ENCODE measurements at places on chromosomes 6 and 20.

DNA sequence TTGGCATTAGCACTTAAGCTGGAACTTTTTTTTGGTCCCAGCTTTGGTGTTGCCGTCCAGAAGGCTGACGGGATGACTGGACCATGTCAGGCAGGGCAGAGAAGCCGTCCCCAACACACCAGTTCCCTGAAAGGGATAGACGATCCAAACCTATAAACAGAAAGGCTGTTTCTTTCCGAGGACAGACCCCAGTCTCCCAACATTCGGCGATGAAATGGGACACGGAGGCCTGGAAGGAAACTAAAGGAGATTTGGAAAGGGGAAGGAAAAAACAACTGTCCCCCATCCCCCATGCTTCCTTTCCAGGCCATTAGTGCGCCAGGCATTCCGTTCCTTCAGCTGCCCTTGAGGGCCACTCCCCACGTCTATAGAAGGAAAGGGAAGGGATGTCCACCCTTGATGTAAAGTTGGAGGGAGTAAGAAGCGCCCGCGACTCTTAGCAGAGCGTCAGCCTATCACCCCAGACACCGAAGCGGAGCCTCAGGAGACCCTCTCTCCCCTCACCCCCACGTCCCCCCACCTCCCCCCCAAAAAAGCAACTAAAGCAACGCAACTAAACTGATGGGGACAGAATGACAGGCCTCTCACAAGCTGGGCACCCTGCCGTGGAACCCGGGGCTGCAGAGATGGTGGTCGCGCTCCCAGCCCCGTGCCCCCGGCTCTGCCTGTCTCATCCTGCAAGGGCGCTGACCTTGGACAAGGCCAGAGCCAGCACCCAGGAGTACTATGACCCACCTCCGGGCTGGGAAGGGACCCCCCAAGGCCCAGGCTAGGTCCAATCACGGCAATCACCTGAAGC is 638 bp downstream of the BLCAP start:
- no peak for DNase-seq

DNA sequence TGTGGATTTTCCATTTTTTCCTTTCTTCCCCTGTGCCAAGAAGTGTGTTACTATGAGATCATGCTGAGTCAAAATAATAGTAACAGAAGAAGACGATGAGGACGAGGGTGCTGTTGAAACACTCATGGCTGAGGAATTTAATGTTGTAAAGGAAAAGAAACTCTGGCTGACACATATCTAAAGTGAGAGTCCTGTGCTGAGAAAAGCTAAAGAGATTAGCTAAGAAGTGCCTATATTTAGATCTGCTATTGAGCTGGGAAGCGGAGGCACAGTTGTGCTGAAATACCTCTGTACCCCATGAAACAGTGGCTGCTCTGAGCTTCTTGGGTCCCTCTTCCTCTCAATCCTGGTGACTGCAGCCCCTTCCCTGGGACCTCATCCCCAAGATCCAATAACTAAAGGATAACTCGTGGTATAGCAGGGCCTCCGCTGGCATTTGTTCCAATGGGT is 1.1 kb upstream of the SYTL3 start:
- no peak for DNase-seq

DNA sequence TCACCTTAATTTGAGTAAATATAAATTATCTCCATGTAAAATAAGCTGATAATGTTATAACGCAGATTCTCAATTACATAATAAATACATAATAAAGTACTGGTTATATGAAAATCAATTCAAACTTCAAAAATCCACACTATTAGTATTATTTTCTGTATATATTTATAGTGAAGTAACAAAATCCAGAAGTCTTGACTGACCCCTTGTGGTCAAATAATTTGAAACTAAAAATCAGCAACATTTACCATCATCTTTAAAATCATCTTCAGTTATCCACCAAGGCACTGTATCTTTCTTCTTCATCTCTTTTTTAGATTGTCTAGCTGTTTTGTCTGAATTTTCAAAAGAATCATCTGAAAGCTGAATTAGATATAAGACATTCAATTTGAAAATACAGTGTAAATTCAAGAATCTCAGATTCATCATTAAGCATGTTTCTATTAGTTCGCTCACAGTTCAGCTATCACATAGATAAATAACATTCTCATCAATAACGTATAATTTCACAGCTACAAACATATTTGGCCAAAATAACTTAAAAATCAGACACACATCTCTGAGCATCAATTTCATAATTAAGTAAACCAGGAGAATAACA is 6.5 kb downstream of the CEP162 start:
- no peak for DNase-seq

DNA sequence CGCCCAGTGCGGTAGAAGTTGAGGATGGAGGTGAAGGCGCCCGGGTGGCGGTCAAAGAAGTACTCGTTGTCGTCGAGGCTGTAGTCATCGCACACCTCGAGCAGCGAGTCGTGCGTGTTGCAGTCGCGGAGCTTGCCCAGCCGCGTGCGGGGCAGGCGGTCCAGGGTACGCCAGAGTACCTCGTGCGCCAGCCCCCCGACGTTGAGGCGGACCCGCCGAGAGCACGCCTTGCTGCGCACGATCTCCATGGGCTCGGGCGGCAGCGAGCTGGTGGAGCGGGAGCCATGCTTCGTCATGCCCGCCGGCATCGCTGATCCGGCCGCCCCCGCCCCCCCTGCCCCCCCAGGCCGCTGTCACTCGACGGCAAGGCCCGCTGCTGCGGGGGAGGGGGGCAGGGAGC is 295 bp downstream of the KCNB1 start:
- DNase-seq: no peak

DNA sequence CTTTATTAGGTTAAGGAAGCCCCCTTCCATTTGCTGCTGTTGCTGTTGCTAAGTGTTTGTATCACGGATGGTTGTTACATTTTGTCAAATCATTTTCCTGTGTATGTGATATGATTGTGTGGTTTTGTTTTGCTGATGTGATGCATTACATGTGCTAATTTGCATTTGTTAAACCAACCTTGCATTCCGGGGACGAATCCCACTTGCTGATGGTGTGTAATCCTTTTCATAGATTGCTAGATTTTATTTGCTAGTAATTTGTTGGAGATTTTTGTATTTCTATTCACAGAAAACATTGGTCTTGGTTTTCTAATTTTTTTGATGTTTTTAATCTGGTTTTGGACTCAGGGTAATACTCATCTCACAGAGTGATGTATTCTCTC is 167.8 kb downstream of the WDR27 start:
- no peak for DNase-seq

- no peak for DNase-seq
Measured at GRCh38 chr6:112360498-112360897, 13.4 kb downstream of the RFPL4B start.

DNA sequence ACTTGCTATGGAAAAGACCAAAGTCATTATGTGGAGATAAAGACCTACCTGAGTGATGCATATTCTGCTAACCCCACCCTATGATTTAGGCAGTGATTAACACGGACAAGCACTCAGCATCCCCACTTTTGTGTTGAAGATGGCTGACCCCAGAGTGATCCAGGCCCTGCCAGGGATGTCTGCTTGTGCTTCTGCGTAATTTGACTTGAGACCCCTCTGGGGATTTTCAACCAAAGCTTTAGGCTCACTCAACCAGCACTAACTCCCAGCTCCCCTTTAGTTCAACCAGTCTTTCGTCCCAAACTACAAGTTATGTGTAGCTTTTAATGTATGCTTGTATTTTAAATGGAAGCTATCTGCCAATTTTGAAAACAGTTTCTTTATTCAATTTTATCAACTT is 538.0 kb upstream of the ID4 start:
- DNase-seq: no peak

DNA sequence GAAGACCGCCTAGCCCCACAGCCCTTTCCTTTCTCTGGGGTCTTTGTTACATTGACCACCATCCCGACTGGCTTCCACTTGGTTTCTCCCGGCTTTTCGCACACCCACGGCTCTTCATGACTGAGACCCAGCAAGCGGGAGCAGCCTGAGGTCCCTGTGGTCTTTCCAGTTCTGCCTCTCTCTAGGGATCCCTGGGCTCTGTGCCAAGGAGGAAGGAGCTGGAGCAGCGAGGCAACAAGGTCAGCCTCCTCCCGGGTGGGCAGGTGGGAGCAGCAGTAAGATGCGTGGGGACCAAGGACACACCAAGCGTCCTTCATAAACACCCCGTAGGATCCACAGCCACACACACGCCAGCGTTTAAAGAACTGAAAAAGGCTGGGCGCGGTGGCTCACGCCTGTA is 29.6 kb upstream of the MRGBP start:
- no peak for DNase-seq

DNA sequence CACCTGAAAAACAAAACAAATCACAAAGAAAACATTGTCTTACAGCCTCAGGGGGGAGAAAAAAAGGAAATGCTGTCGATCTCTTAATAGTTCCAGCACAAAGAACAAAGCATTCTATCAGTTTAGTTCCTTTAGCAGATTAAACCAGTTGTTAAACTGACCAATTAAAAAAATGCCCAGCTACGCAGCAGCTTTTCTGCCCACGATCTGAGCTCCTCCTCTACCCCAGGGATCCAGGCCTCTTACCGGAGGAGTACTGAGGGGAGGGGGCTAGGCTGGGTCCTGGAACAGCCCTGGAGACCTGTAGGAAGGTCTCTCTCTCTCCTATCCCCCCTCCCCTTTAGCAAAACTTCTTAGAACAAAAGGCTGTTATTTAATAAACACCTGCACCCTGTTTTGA is 13.4 kb downstream of the PTK7 start:
- no peak for DNase-seq

- DNase-seq: no peak
Measured at GRCh38 chr6:124870611-124871459, 91.4 kb upstream of the RNF217 start.

GRCh38 chr20:481167-481566 is 18.8 kb upstream of the TBC1D20 start:
- DNase-seq: no peak

DNA sequence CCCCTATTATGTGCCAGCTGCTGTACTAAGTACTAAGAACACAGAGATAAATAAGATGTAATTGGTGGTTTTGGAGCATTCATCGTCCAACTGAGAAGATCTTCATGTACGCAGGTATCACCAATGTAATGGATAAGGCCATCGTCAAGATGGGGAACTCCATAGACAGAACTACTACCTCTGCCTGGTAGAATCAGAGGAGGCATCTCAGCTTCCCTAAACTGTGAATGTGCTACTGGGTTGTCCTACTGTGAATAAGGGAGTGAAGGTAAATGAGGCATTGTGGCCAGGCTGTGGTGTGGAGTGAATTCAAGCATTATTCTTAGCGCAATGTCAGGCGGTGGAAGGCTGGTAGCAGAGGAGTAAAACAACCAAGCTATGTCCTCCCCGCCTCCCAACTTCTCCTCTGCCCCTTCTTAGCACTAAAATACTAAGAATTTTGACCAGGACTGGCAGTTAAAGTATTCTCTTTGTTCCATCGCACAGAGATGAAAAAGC is 68.2 kb downstream of the TBC1D7 start:
- no peak for DNase-seq

DNA sequence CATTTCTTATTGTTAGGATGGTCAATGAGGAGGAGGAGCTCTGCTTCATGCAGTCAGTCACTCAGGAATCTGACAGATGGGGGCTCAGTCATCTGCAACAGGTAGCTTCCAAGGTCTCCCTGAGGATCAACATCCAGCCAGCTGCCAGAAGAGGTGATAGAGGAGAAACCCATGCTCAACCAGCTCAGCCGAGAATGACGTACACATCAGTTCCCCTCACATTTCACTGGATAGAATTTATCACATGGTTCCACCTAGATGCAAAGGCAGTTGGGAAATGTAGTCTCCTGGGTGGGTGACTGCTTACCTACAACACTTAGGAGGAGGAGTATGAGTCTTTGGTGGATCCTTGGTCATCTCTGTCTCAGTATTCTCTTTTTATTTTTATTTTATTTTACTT is 144.5 kb downstream of the CEBPB start:
- DNase-seq: no peak

GRCh38 chr20:3652676-3653596 is 10.3 kb downstream of the GFRA4 start:
- no peak for DNase-seq

DNA sequence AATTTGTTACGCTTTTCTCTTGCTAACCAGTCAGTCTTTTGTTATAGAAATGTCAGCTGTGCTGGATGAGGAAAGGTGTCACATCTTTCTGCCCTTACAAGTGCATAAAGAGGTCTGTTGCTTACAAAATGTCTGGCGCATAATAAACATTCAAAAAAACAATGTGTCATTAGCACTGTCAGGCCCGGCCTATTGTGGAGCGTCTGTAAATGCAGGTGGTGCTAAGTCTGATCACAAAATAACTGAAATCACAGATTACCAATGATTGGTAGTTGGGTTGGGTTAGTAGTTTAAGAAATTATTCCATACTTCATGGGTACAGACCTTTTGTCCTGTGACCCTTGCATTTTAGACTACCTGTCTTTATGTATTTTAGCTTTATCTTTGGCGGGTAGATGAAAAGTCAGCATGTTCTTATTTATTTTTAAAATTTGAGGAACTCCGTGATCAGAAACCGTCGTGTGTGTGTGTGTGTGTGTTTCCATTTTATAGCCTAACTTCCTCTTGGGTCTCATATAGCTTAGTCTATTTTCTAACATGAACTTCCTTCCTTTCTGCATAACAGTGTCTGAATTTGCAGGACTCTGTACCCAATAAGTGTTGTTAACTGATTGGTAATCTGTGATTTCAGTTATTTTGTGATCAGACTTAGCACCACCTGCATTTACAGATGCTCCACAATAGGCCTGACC is 88.1 kb upstream of the IFNGR1 start:
- no peak for DNase-seq

- no peak for DNase-seq
Measured at GRCh38 chr6:50285735-50286134, 236.0 kb upstream of the DEFB112 start.

- DNase-seq: no peak
Measured at GRCh38 chr20:56002908-56003800, 2.2 kb downstream of the CBLN4 start.

GRCh38 chr6:47132724-47133123 is 90.6 kb upstream of the ADGRF1 start:
- DNase-seq: no peak

GRCh38 chr6:5328800-5329199 is 67.5 kb downstream of the FARS2 start:
- DNase-seq: no peak

GRCh38 chr6:53023323-53023722 is 28.2 kb upstream of the GSTA4 start:
- no peak for DNase-seq

DNA sequence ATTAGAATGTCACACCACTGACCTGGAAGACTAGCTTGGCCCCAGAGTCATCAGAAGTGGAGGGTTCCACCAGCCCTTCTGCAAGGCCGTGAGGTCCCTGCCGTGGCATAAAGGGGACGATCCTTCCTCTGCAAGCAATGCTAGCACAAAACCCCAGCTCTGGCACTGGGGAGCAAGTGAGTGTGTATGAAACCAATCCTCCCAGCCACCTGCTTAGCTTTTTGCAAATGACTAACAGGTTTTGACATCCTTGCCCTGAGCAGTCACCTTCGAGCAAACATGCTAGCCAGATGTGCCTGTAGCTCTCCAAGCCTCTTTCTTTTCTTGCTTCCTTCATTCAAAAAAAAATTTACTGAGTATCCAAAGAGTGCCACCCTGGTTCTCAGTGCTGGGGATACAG is 8.6 kb downstream of the SULF2 start:
- DNase-seq: no peak

GRCh38 chr6:44289726-44290260 is 19.5 kb downstream of the TMEM151B start:
- no peak for DNase-seq

GRCh38 chr20:45370571-45371160 is 7.5 kb downstream of the TP53TG5 start:
- no peak for DNase-seq

- no peak for DNase-seq
Measured at GRCh38 chr20:37228082-37228481, 33.5 kb downstream of the GHRH start.

GRCh38 chr6:116676021-116676420 is 5.0 kb upstream of the KPNA5 start:
- DNase-seq: no peak

GRCh38 chr6:123804787-123805540 is 1.3 kb downstream of the NKAIN2 start:
- no peak for DNase-seq
